ENCODE measurements at places on chromosomes 11 and 22.
A peak's percentile ranks its signal among the peaks of the same experiment; 100 is the strongest.

GRCh38 chr11:85752890-85753581 is 57.9 kb downstream of the SYTL2 start:
- DNase-seq = no peak

DNA sequence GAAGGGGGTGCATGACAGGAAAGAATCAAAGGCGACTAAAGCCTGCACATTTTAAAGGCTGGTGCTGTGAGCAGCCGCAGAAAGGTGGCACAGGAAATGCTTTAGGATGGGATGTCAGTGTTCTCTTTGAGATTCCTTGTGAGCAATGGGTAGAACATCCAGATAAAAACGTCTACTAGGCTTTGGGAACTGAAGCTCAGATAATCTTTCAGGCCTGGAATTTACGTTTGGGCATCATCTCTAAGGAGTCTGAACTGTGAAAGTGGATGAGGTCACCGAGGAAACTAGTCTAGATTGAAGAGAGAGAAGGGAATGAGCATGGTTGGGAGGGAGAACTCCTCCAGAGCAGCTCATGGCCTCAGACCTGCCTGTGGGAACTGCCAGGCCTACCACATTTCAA is 65.7 kb downstream of the FLI1 start:
- no peak for DNase-seq

DNA sequence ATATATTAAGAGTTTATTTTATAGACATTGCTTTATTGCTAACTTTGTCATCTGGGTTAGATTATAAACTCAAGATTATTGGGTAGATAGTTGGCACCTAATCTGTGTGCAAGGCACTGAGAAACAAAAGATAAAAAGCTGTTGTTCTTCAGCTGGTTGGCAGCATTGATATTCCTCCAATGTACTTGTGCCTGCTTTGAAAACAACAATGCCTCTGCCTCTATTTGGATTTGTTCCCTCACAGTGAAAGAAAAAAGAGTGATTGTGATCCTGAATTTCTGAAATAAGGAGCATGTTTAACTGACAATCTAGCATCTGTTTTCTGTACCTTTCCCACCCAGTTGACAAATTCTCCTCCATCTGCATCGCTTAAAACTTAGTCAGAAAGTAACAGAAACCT is 98.3 kb downstream of the TYR start:
- DNase-seq = no peak

DNA sequence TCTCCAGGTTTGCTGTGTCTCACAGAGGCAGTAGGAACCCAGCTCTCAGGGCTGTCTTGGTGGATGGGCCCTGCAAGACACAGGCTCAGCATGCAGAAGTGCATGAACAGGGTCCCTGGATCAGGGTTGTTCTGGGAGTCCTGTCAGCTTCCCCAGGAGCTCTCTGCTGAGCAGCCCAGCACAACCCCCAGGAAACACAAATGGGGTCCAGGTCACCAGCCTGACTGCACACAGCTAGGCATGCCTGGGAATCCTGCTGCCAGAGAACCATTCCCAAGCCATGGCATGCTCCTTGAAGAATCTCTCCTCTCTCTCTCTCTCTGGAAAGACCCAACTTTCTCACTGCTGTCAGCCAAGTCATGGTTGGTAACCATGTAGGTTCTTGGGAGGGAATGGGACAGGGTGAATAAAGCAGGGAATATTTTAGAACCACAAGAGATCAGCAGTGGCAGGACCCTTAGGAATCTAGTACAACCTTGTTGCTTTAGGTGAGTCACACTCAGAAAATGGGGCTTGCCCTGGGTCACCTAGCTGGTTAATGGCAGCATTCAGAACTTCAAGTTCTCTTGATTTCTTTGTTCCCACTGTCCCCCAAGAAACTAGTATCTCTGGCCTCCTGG is 21.4 kb downstream of the TUB start:
- DNase-seq = peak; percentile 1

DNA sequence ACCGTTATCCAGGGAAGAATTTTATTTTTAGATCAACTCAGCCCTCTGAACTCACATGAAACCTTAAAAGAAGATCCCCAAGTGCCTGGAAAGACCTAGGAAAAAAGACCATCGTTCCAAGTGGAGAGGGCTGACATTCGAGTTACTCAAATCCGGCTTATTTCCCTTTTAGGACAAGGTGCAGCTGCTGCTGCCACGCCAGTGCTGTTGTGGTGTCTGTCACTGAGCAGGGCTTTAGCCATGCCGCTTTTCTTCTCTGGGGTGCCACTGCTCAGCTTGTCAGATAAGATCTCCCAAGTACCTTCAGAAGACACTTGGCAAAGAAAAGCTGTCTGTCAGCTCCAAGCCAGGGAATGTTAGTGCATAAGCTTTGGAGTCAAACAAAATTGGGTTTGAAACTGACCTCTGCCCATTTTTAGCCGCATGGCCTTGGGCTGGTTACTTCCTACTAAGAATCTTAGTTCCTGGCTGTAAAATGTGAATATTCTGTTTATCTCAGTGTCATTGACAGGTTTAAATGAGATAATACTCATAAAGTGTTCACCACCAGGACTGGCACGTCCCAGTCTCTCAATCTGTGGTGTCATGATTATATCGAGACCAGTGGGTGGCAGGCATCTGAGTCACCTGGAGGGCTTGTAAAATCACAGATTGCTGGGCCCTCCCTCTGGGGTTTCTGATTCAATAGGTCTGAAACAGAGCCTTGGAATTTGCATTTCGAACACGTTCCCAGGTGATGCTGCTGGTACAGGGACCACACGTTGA is 117.5 kb downstream of the PKNOX2 start:
- DNase-seq = no peak

- DNase-seq = no peak
Observed at GRCh38 chr11:31535479-31535878, 25.9 kb downstream of the ELP4 start.

DNA sequence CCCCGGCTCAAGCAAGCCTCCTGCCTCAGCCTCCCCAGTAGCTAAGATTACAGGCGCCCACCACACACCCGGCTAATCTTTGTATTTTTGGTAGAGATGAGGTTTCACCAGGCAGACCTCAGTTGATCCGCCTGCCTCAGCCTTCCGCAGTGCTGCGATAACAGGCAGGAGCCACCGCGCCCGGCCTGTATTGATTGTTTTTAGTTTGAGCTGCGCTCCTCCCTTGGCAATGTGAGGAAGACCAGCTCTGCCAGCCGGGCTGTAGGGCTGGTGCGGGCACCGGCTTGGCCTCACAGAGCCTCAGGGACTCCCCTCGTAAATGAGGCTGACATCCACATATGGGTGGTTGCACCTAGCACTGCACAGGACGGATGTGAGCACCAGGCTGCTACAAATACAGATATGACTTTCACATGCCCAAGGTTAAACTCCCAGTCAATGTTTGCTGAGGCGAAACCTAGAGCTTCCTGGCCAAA is 7.5 kb upstream of the SLC2A11 start:
- DNase-seq = no peak

DNA sequence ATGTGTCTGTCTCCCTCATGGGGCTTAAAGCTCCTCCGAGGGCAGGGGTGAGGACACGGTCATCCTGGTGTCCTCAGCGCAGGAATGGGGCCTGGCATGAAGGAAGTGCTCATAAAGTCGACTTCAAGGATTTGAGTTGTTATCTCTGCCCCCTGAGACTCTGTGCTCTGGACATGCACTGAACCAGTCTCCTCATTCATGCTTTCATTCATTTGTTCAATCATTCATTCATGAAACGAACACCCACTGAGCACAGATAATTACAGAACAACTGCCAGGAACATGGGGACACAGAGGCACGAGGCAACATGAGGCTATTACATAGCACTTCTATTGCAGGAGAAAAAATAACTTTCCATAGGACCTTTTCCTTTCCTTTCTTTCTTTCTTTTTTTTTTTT is 16.5 kb downstream of the TMPRSS6 start:
- no peak for DNase-seq

GRCh38 chr11:93059117-93059957 is 89.9 kb downstream of the MTNR1B start:
- DNase-seq = no peak

- DNase-seq = no peak
Observed at GRCh38 chr11:105241136-105241535, 101.6 kb upstream of the CARD18 start.

- no peak for DNase-seq
Observed at GRCh38 chr11:64559351-64560138, 31.5 kb upstream of the SLC22A12 start.

DNA sequence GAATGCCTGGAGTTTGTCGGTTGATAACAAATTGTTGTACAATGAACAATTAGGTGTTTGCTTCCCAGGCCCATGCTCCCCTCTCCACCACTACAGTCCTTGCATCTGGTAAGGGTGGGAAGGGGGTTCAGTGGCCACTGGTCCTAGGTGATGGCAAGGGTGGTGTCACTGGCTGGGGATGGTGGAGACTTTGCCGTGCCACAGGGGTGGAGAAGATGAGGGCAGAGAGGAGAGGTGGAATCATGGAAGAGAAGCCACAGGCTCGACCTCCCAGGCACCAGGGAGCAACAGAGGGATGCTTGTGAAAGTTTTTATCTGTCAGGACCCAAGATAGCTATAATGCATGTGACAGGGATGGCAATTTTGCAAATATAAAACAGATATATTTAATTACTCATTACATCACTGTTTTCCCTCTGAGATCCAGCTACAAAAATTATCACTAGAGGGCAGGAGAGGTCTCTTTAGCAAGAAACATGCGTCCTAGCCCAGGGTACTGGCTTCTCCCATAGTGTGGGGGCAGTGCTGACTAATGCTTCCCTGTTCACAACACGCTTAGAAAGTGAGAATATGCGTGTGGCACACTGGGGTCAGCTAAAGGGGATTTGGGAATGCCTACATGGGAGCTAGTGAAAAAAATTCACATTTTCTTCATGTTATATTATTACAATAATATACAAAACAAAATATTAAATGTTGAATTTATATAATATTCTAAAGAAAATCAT is 49.0 kb upstream of the AMPD3 start:
- DNase-seq = no peak

- no peak for DNase-seq
Observed at GRCh38 chr22:31926969-31927368, 17.4 kb upstream of the YWHAH start.

DNA sequence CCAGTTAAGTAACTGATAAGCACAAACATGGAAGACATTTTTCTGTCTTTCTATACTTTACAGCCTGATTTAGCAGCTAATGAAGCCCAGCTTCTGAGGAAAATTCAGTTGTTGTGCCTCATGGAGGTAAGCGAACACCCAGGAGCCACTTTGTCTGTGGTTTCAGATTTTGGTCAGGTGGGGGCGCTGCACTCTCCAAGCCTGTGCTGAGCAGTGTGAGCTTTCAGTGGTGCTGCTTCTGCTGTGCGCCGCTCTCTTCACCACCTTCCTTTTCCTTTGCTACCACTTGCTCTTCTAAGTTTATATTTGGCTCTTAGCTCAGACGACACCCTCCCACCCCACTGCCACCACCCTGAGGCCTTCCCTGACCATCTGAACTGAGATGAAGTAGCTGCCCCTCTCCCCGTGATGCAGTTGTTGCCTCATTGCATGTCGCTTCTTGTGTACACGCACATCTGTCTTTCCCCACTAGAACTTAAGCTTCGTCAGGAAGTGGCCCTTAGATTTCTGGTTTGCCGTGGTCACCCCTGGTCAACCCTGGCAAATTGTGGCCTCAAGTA is 14.0 kb downstream of the PSMD13 start:
- DNase-seq = peak; percentile 75

DNA sequence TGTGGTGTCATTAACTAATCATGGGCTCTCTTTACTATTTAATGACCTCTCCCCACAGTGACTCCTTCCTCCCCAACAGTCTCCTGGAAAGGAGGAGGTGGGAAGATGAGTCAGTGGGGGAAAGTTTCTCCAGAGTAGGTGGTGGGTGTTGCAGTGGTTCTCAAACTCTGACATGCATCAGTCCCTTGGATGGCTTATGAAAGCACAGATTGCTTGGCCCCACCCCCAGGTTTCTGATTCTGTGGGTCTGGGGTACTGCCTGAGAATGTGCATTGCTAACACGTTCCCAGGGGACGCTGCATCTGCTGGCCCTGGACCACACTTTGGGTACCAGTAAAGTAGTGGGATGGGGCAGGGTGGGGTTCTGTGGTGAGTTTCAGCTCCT is 9.8 kb downstream of the CD82 start:
- no peak for DNase-seq

DNA sequence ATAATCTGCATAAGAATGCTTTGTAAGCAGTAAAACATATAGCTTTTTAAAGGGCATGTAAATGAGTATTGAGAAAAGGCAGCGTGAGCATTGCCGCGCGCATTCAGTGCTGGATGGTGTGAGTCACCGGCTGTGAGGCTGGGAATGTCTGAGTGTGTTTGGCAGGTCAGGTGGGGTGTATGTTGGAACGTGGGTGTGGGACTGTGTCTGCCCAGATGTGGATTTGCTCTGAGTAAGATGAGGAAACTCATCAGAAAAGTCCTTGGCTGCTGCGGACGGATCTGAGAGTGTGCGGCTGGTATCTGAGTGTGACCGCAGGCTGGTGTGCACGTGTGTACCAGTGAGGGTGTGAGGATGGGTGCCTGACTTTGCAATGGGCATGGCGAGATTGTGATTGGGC is 66.2 kb upstream of the NECTIN1 start:
- DNase-seq = no peak

DNA sequence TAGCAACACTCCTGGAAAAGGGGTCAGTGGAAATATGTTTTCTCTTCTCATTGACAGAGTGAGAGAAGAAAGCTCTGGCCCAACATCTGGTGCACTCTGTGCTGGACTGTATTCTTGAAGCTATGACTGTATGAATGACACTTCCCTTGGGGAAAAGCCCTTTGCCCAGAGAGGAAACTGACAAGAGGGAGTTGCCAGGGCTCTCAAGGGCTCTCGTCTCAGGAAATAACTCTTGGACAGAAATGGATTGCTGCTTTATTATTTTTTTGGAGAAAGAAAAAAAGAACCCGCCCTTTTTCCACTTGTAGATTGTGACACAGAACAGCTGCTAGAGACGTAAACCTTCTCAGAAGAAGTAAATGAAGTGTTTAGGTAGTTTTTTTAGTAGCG is 11.4 kb downstream of the ETS1 start:
- DNase-seq = peak; percentile 78

DNA sequence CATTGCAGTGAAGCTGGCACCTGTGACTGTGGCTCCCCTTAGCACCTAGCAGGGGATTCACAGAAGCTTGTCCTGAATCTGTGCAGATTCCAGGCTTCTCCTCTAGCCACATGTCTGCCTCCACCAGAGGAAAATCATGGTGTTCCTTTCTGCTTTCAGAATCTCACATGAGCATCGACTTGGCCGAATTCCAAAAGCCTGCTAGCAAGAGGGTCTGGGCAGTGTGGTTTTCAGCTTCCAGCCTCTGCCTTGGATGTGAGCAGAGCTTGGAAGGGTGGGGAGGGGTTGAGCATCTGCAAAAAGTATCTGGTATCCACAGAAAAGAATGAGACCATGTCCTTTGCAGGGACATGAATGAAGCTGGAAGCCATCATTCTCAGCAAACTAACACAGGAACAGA is 911.1 kb downstream of the TBC1D22A start:
- no peak for DNase-seq

DNA sequence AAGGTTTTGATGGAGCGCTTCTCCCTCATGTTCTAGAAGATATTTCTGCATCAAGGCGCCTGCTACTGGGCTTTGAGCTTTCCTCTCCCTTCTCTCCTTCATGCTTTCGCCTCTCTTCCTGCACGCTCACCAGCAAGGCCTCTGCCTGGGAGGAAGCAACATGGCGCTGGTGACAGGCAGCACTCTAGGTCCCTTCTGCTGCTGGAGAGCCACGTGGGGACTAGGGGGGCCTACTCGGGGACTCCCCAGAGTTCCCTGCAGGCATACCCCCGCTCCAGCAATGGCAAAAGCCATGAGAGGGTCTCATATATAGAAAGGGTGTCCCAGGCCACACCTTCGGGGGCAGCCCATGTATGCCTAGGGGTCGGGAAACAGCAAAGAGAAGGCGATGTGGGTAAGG is 49.7 kb downstream of the GRIK4 start:
- DNase-seq = no peak

All from heart left ventricle (tissue), 16 donors.